ENCODE measurements at places on chromosomes 7 and 10.

DNA sequence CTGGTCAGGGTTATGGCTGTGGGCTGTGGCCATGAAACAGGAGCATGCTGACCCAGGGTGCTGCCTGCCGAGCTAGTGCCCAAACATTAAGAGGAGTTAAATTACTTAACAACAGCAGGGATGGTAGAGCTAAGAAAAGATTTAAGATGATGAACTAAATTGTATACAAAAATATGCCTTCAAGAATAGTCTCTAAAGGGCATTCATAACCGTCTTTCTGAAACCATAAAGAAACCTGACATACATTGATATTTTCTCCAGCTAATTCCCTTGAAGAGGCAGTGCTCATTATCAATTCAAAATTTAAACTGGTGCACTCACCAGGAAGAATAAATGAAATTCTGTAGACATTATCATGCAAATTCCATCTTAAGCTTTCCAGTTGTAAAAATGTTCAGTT lies 265.8 kb upstream of the TAC1 start:
- DNase-seq: no peak
- H3K4me1 ChIP-seq: no peaks in the 10 kb centered on the region
- H3K27me3 ChIP-seq: no peaks in the 10 kb centered on the region
- no peaks in the 10 kb centered on the region for H3K36me3 ChIP-seq
- no peak overlapping the region for H3K4me3 ChIP-seq

DNA sequence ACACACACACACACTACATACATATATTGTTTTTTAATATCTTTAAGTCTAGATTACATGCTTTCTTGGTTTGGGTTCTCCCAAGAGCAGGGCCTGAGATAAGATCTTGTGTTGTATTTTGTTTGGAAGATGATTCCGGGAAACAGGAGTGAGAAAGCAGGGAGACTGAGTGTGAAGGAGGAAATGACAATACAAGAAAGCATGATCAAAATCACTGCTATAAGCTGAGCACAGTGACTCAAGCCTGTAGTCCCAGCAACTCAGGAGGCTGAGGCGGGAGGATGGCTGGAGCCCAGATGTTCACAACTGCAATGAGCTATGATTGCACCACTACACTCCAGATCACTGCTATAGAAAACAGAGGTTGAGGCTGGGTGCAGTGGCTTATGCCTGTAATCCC lies 267.6 kb downstream of the SKIDA1 start:
- H3K36me3 ChIP-seq: no peaks in the 10 kb centered on the region
- no peak overlapping the region for H3K27ac ChIP-seq
- no peaks in the 10 kb centered on the region for H3K4me1 ChIP-seq
- no peak for DNase-seq
- H3K4me3 ChIP-seq: no peak overlapping the region

GRCh38 chr10:12322583-12323131 lies 26.7 kb upstream of the CAMK1D start:
- H3K27me3 ChIP-seq: no peaks in the 10 kb centered on the region
- DNase-seq: no peak
- H3K4me3 ChIP-seq: no peak overlapping the region
- no peaks in the 10 kb centered on the region for H3K4me1 ChIP-seq
- no peak overlapping the region for H3K27ac ChIP-seq

DNA sequence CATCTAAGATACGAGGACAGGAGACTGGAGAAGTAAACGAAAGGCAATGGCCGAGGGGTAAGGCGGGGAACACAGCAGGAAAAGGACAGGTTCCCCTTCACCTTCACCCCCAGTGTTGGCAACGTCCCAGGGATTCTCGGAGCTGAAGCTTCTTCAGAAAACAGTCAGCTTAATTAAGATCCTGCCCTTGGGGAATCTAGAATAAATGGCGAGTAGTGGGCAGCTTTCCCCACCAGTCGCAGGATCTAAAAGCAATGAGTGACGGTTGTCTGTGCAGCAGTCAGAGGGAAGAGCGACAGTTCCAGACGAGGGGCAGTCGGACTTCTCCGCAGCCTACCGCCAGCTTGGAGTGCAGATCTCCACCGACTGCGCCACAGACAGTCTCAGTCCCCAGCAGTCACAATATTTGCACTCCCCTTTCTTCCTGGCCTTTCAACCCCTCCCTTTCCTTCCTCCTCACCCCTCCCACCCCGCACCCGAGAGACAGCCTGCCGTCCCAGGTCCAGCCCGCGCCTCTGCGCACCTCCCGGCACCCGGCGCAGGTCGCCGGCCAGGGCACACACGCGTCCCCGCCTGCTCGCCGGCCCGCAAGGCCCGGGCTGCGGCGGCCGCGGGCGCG lies 10.9 kb upstream of the SP8 start:
- H3K4me1 ChIP-seq: no peaks in the 10 kb centered on the region
- no peaks in the 10 kb centered on the region for H3K27me3 ChIP-seq
- H3K27ac ChIP-seq: no peak overlapping the region
- DNase-seq: no peak
- no peak overlapping the region for H3K4me3 ChIP-seq

- H3K27ac ChIP-seq: no peak overlapping the region
- no peaks in the 10 kb centered on the region for H3K4me1 ChIP-seq
- DNase-seq: no peak
- no peaks in the 10 kb centered on the region for H3K36me3 ChIP-seq
- no peaks in the 10 kb centered on the region for H3K27me3 ChIP-seq
Observed at GRCh38 chr7:119713606-119714005, 559.4 kb upstream of the KCND2 start.

GRCh38 chr7:123770378-123770777 lies 21.6 kb upstream of the WASL start:
- no peaks in the 10 kb centered on the region for H3K36me3 ChIP-seq
- H3K27ac ChIP-seq: no peak overlapping the region
- no peak for DNase-seq
- H3K27me3 ChIP-seq: peaks cover 3% of the 10 kb centered on the region
- peaks cover 16% of the 10 kb centered on the region for H3K4me1 ChIP-seq

DNA sequence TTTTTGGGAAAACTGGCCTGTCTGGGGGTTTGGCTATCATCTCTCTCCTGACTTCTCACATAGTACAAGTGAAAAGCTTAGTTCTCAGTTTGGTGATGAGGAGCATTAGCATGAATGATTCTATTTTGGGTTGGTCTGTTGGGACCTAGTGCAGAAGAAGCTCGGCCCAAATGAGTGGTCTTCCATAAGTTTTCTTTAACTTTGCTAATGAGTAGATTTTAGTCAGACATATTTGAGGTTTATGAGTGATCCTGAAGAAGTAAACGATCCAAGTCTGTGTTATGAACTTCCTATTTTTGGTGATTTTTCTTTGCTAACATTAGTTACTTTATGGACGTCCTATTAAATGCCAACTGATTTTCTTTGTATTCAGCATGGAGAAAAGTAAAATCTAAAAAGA lies 51.7 kb upstream of the CALD1 start:
- no peak for DNase-seq
- H3K27ac ChIP-seq: no peak overlapping the region
- no peak overlapping the region for H3K4me3 ChIP-seq
- no peaks in the 10 kb centered on the region for H3K36me3 ChIP-seq

- H3K36me3 ChIP-seq: no peaks in the 10 kb centered on the region
- no peaks in the 10 kb centered on the region for H3K4me1 ChIP-seq
- H3K27ac ChIP-seq: no peak overlapping the region
- no peak overlapping the region for H3K4me3 ChIP-seq
- H3K27me3 ChIP-seq: no peaks in the 10 kb centered on the region
Observed at GRCh38 chr7:67764289-67764688, 767.7 kb downstream of the TYW1 start.

DNA sequence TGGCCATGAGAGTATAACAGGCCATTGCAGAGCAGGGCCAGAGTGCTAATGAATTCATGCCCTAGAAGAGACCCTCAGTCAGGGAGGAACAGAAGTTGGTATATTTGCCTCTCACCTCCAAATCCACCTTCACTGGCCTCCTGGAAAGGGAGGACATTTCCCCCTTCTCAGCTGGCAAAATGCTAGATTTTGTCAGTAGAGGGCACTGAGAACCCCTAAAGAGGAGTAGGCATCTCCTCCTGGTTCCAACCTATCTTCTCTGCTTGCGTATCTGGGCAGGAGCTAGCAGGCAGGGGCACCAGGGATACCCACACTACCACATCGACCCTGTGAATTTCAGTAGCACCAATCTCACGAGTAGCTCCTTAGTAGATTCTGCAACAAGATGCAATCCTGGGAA lies 79.8 kb upstream of the GHITM start:
- no peak overlapping the region for H3K4me3 ChIP-seq
- H3K27ac ChIP-seq: no peak overlapping the region
- no peaks in the 10 kb centered on the region for H3K4me1 ChIP-seq
- no peaks in the 10 kb centered on the region for H3K36me3 ChIP-seq
- DNase-seq: no peak
- peaks cover 7% of the 10 kb centered on the region for H3K27me3 ChIP-seq

DNA sequence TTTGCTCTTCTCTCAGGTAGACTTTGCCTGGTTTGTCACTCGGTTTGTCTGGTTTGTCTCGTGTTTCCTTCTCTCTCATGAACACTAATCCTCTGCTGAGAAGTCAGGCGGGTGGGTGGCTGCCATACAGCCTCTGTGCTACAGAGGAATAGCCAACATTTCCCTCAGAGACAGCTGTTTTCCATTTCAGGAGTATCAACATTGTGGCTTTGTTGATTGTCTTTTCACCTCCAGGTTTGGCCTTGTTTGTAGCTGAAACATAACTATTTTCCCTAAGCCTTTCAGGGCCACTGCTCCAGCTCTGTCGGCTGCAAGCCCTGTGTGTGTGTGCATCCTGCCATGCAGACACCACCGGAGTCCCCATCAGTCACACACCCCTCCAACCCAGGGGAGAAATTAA lies 122.8 kb downstream of the BAMBI start:
- no peak for DNase-seq
- no peaks in the 10 kb centered on the region for H3K36me3 ChIP-seq
- no peaks in the 10 kb centered on the region for H3K4me1 ChIP-seq
- no peak overlapping the region for H3K27ac ChIP-seq
- H3K27me3 ChIP-seq: peaks cover 7% of the 10 kb centered on the region

DNA sequence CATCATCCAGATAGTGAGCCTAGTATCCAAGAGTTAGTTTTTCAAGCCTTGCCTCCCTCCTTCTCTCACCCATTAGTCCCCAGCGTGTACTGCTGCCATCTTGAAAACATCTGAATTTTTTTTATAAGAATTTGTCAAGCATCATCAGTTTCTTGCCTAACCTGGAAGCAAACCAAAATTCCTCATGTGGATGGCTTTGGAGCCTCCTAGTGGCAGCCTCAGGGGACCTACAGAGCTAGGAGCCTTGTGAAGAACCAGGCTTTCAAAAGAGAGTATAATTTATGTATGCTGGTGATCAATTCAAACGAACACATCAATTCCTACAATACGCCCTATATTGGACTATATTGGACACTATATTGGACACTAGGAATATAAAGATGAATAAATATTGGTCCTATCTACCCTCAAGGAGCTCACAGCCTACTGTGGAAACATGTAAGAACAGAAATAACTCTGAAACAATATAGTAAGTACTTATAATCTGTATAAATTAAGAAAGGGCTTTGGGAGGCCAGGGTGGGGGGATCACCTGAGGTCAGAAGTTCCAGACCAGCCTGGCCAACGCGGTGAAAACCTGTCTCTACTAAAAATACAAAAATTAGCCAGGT lies 63.4 kb downstream of the HPSE2 start:
- no peak overlapping the region for H3K4me3 ChIP-seq
- no peak overlapping the region for H3K27ac ChIP-seq
- peak; percentile 7 for DNase-seq
- H3K4me1 ChIP-seq: no peaks in the 10 kb centered on the region

DNA sequence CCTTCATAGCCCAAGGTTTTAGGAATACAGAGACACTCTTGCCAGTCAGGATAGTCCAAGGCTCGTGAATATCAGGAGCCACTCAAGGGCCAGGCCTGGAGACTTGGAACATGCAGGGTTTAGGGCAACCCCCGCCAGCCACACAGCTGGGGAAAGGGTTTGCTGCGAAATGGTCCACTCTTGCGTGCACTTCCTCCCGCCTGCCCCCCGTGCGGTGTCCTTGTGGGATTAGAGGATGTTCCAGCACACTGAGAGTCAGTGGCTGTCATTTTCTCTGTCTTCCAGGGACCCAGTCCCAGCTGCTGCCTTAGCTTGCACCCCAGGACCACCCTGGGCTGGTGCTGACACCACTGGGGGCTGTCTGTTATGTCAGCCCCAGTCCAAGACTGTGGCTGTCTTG lies 38.5 kb downstream of the POR start:
- DNase-seq: no peak
- H3K4me3 ChIP-seq: no peak overlapping the region
- H3K27ac ChIP-seq: no peak overlapping the region
- H3K36me3 ChIP-seq: peaks cover 14% of the 10 kb centered on the region
- H3K27me3 ChIP-seq: no peaks in the 10 kb centered on the region

DNA sequence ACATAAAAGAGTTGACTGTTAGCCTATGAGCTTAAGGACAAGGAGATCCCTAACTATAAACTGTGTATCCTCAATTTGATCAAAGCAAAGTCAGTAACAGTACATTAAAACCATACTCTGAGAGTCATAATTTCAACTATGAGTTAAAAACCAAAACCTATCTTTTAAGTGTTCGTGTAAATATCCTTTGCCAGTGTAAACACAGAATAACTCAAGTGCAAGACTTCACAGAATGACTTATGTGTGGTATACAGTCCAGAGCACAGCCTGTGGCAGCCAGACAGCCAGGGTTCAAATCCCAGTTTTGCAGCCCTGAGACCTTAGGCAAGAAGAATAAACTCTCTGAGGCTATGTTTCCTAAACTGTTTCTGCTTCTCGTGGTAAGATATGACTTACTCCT lies 30.3 kb upstream of the NEBL start:
- no peak for DNase-seq
- no peaks in the 10 kb centered on the region for H3K36me3 ChIP-seq
- no peaks in the 10 kb centered on the region for H3K27me3 ChIP-seq

DNA sequence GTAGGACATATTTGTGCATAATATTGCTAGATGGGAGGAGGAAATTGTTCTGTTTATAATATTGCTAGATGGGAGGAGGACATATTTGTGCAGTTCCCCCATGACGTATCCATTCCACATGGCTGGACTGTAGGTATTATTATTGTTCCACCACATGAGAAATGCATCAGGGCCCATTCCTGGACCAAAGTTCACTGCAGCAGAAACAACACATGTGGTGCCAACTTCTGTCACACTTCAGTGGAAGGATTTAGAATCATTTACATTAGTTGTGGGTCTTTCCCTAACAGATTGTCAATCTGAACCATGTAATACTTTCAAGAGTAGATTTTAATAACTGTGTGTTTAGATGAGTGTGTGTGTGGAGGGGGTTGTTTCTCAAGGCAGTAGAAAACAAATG lies 32.7 kb upstream of the MACC1 start:
- no peak overlapping the region for H3K4me3 ChIP-seq
- no peaks in the 10 kb centered on the region for H3K27me3 ChIP-seq
- no peaks in the 10 kb centered on the region for H3K36me3 ChIP-seq
- no peaks in the 10 kb centered on the region for H3K4me1 ChIP-seq
- H3K27ac ChIP-seq: no peak overlapping the region

All from DND-41 (cell line).